ENCODE measurements at places on chromosomes 13 and 19. TPM values are rescaled to one million over a fixed set of nuclear protein-coding genes. Genes with fewer than 3 reads are reported as not detected.

- peak; percentile 95 for DNase-seq
These were observed 61.2 kb downstream of the MLLT1 start for GRCh38 chr19:6218491-6219146.

- no peak for DNase-seq
These were observed 135.3 kb upstream of the MIR17HG start for GRCh38 chr13:91212231-91212630.

The ZNF177 gene
- total RNA-seq = 5.9 TPM

- no peak for DNase-seq
These were observed 191.2 kb downstream of the USP12 start for GRCh38 chr13:26980099-26981031.

GRCh38 chr13:98509271-98510155 lies 67.4 kb downstream of the STK24 start:
- peak; percentile 62 for DNase-seq

GRCh38 chr13:101846249-101846648 lies 393.8 kb downstream of the ITGBL1 start:
- DNase-seq = no peak

The LRG1 gene
- not detected for total RNA-seq

DNA sequence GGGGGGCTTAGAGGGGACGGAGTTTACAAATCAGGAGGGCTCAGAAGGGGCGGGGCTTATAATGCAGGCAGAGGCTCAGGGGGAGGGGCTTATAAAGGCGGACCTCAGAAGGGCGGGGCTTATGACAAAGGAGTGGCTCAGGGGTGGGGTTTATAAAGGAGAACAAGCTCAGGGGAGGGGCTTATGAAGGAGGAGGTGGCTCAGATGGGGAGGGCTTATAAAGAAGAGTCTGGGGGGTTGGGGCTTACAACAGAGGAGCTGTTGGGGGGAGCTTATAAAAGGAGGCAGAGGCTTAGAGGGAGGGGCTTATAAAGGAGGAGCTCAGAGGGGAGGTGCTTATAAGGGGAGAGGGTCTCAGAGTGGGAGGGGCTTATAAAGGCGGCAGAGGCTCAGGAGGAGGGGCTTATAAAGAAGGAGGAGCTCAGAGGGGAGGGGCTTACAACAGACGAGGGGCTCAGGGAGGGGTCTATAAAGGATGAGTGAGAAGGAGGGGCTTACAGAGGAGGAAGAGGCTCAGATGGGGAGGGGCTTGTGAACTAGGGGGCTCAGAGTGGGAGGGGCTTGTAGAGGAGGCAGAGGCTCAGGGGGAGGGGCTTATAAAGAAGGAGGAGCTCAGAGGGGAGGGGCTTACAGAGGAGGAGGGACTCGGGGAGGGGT lies 1.0 kb downstream of the SMIM24 start:
- no peak for DNase-seq

The ZNF548 gene
- 19.8 TPM for total RNA-seq

DNA sequence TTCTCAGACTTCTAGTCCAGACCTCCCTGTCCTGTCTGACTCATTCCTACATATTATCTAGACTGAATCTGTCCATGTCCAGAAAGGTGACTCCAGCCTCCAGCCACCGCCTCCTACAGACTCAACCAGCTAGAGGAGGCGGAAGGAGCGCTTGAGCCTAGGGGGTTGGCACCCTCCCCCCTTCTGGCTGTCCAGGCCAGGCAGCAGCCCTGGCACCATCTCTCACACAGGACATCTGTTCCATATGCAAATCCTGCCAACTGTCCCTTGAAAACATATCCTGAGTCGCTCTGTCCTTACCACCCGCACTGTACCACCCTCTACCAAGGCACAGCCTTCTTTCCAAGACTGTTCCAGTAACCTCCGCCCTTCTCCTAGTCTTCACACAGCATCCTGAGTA lies 150.7 kb upstream of the WASF3 start:
- no peak for DNase-seq

DNA sequence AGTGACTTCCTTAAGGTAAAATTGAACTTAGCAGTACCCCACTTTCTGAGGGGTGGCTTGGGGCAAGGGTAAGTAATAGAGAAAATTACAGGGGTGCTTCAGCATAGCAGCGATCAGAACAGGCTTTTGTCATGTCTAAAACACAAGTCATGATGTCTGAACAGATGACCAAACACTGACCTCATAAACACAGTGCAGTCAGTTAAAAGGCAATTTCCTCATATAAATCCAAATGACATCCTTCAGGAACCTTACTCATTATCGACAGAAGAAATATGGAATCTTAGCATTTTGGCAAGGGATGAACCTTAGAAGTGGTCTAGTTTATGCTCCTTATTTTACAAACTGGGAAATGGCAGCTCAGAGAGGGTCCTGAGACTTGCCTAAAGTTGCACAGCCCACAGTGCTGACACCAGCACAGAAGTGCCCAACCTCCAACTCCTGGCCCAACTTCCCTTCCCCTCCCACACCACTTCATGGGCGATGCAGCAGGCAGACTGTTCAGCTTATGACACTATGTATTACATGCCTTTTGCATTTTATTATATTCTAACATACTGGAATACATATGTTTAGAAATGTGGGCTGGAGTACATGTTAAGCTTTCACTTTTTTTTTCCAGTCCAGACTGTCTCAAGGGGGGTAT lies 3.6 kb downstream of the GJA3 start:
- no peak for DNase-seq

The TEX101 gene
- not detected for total RNA-seq

GRCh38 chr13:62038214-62038613 lies 622.6 kb upstream of the PCDH20 start:
- DNase-seq = no peak

DNA sequence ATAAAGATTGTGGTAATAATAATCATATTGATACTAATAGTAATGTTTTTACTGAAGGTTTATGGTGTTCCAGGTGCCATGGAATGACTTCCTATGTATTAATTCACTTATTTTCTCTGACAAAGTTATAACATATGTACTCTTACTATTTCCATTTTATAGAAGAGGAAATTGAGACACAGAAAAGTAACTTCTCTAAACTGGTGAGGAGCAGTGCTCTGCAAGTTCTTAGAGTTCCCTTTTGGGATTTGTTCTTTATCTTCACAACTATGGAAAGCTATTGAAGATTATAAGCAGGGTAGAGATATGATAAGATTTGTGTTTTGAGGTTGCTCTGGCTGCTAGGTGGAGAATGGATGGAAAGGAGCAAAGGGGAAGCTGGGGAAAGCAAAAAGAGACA lies 83.9 kb upstream of the OLFM4 start:
- no peak for DNase-seq

DNA sequence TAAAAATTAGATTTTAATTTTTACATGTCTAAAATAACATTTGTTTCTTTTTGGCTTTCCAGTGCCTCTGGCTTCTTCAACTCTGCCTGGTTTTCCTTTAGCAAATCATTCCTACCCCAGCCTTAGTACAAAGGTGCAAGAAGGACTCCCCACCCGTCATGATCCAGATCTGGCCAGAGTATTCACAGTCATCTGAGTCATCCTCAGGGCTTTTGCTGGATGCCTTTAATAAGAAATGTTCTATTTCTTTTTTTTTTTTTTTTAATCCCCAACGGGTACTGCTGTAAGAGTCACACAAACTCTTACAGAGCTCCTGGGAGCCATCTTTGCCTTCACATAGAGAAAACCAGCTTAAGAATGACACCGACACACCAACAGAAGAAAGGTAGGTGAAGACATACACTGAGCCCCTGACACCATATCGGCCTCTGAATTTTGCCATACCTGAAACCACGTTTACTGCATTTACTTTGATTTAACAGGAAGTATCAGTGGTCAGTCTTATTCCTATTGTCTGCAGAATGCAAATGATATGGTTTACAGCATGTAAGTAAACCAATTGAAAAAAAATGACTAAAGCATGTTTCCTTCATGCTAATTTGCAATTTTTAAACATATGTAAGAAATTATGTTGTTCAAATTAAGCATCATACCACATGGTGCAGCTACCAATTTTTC lies 184.4 kb downstream of the NALCN start:
- DNase-seq = no peak

- DNase-seq = no peak
These were observed 1196.2 kb downstream of the PCDH9 start for GRCh38 chr13:66033924-66034323.

DNA sequence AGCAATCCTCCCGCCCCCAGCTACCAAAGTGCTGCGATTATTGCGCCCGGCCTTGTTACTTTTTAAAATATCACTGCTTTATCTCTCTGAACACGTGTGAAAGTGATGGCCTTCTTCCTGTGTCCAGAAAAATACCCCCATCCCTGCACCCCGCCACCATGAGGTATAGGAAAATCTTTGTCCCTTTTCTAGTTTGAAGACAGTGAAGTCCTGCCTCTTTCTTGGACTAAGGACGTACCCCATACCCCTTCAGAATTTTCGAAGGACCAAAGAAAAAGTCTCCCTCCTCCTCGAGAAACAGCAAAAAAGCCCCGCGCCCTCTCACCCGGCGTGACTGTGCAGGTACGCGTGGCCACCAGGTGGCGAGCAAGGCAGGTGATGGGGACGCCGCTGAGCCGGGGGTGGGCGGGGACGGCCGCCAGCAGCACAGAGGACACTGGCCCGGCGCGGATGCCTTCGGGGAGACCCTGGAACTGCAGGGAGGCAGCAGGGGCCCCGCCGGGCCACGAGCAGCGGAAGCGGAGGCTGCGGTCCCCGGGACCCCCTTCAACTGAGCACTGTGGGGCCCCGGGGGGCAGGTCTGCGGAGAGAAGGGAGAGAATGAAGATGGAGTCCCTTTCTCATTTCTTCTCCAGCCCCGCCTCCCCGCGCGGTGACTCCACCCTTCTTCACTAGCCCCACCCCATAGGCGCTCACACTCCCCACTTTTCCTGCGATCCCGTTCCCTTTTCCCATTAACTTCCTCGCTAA lies 3.2 kb downstream of the VSIG10L start:
- peak; percentile 92 for DNase-seq

- no peak for DNase-seq
These were observed 345.8 kb downstream of the TBC1D4 start for GRCh38 chr13:75136151-75136550.

GRCh38 chr19:33283589-33283988 lies 18.7 kb downstream of the CEBPA start:
- no peak for DNase-seq

DNA sequence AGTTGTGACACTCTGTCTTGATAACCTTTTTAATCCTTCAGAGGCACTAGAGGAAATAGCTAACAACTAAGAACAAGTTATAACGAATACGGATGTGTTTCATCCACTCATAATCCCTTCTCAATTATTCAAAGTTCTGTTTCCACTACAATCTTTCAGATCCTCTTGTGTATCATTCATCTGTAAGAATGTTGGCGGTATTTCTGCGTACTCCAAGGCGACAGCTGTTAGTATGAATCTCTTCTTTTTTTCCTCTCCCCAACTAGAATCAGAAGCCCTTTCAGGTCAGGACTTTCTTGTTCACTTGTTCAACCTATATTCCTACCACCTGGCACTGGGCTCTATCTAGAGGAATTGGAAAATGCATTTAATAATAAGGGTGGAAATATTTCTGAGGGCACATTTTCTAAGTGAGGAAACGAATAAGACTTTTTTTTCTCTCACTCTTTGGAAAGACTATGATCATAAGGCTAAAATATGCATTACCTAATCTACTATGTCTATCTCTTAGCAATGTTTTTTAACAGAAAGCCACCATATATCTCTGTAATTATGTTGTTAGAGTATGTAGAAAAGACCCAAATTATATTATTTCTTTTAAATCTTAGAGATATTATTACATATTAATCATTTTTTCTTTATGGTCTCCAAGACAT lies 492.9 kb downstream of the PCDH20 start:
- DNase-seq = no peak

The KPTN gene
- total RNA-seq = 14.5 TPM

DNA sequence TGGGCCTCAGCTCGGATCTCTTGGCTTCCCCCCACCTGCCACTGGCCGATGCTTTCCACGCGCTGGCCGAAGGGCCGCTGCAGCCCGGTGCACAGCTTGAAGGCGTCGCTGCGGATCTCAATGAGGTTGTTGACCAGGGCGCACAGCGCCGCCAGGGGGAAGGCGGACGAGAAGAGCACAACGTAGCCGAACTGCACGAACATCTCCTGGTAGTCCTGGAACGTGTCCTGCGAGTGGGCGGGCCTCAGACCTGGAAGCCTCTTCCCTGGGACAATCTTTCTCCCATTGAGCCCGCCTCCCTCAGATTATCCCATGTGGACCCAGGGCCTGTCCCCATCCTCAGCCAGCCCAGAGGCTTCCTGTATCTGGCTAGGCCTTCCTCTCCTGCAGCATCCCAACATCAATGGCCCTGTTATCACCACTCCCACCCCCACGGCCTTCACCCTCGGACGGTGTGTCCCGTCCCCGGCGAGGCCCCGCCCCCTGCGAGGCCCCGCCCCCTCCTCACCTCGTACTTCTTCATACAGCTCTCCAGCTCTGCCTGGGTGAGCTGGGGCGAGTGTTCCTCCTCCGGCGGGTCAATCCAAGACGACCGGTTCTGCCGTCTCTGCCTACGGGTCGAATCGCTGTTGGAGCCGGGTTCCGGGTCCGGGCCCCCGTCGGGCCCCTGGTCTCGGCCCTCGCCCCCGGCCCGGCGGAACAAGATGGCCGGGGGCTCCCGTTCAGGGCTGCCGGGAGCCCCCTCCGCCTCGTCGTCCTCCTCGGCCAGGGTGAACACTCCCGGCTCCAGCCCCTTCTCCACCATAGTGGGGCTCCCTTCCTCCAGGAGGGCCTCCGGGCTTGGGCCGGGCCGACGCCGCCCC lies 6.8 kb downstream of the ANO8 start:
- no peak for DNase-seq

The TNPO2 gene
- total RNA-seq = 79.0 TPM
